Endothelial cell of umbilical vein (primary cell): ENCODE measurements at places on chromosomes 1 and 21. TPM values are rescaled to one million over a fixed set of nuclear protein-coding genes. Genes with fewer than 3 reads are reported as not detected.

The DCAF6 gene
- total RNA-seq = 38.7 and 39.4 TPM in 2 replicates

The SLC16A4 gene
- total RNA-seq = 2.1 and 2.8 TPM in 2 replicates

The TBX15 gene
- total RNA-seq = not detected in 2 replicates

The HSPB7 gene
- not detected in 2 replicates for total RNA-seq

The COL11A1 gene
- total RNA-seq = not detected in 2 replicates

The IFNLR1 gene
- not detected in 2 replicates for total RNA-seq

The OR6P1 gene
- total RNA-seq = not detected in 2 replicates

The CLEC20A gene
- not detected in 2 replicates for total RNA-seq

The NTMT2 gene
- not detected in 2 replicates for total RNA-seq

The RIMKLA gene
- not detected in 2 replicates for total RNA-seq

The HHIPL2 gene
- total RNA-seq = not detected in 2 replicates

The PIGK gene
- 27.0 and 32.3 TPM in 2 replicates for total RNA-seq

The CLDN8 gene
- total RNA-seq = not detected in 2 replicates
